Heart left ventricle (tissue), 16 donors: ENCODE measurements at places on chromosomes 16 and 17. TPM values are rescaled to one million over a fixed set of nuclear protein-coding genes. Genes with fewer than 3 reads are reported as not detected.

Gene MEOX1
- total RNA-seq: 22.1 TPM

GRCh38 chr17:42113293-42114069 is 967 bp upstream of the DHX58 start:
- DNase-seq: no peak
- no peaks in the 10 kb centered on the region for H3K27me3 ChIP-seq
- no peaks in the 10 kb centered on the region for H3K36me3 ChIP-seq
- peaks cover 28% of the 10 kb centered on the region for H3K4me1 ChIP-seq
- no peak overlapping the region for H3K4me3 ChIP-seq
- peak overlapping the region; percentile 92 for H3K27ac ChIP-seq

Gene TXNL4B
- 5.6 TPM for total RNA-seq

DNA sequence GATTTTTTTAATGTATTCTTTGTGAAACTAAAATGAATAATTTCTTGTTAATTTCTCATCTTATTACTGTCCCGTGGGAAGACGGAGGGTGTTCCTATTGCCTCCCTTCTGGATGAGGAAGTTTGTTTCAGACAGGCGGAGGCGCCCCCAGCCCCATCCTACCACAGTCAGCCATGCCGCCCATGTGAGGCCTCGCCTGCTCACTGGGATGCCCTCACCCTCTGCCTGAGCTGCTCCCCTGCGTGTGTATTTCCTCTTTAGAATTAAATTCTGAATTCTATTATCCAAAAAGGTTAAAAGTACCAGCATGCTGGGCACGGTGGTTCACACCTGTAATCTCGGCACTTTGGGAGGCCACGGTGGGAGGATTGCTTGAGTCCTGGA is 14.0 kb downstream of the KCTD2 start:
- peaks cover 72% of the 10 kb centered on the region for H3K36me3 ChIP-seq
- no peaks in the 10 kb centered on the region for H3K27me3 ChIP-seq
- H3K27ac ChIP-seq: peak overlapping the region; percentile 87
- DNase-seq: no peak

Gene FGF11
- 9.6 TPM for total RNA-seq

Gene SLFN13
- 3.9 TPM for total RNA-seq

GRCh38 chr16:30184096-30184890 is 891 bp downstream of the CORO1A start:
- no peaks in the 10 kb centered on the region for H3K36me3 ChIP-seq
- DNase-seq: peak; percentile 36
